ENCODE measurements at places on chromosomes 5 and 9. TPM values are rescaled to one million over a fixed set of nuclear protein-coding genes. Genes with fewer than 3 reads are reported as not detected.
A peak's percentile ranks its signal among the peaks of the same experiment; 100 is the strongest.

The POU5F2 gene
- polyA plus RNA-seq = 0.06 TPM

The PNPLA7 gene
- 3.9 TPM for polyA plus RNA-seq

- no peak for DNase-seq
Measured at GRCh38 chr5:73799401-73799972, 173.5 kb downstream of the ARHGEF28 start.

The FBP1 gene
- polyA plus RNA-seq = 66.0 TPM

- DNase-seq = no peak
Measured at GRCh38 chr5:144135113-144135762, 35.2 kb downstream of the YIPF5 start.

DNA sequence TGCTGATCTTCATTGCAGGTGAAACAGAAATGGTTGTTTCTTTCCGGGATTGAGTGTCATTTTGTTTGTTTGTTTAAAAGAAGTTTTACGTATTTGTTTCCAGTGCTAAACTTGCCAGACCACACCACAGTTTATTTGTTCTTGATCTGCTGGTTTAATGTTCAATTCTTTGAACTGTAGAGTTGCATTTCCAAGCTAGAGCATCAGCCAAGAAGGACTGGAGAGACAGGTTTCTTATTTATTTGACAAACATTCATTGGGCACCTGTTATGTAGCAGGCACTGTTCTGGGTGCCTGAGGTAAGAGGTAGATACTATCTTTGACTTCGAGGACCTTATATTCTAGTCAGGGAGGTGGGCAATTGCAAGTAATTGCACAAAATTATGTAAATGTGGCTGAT lies 45.0 kb downstream of the MCCC2 start:
- DNase-seq = no peak

The C5orf58 gene
- 0.11 TPM for polyA plus RNA-seq

The TPM2 gene
- polyA plus RNA-seq = 127 TPM

GRCh38 chr9:91421128-91421765 lies 2.4 kb downstream of the NFIL3 start:
- DNase-seq = peak; percentile 50

DNA sequence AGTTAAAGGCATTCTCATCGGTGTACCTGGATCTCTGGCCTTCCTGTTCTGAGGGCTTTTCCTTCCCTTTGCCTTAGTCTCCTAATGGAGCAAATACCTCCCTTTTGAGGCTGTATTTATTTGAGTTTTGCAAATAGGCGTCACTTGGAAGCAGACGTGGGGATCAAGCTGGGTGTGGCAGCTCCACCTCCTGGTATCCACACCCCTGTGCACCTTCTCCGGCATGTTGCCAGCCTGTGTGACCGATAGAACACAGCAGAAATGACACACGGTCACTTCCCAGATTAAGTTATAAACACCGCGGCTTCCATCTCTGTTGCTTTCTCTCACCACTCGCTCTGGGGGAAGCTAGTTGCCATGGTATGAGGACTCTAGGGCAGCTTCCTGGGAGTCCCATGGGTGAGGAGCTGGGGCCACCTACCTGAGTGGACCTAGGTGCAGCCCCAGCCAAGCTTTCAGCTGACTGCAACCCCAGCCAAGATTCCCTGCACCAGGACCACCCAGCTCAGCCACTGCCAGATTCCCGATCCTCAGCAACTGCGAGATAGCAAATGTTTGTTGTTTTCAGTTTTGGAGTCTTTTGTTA lies 214.4 kb upstream of the MVB12B start:
- no peak for DNase-seq

GRCh38 chr5:74261421-74261820 lies 379.1 kb downstream of the ENC1 start:
- no peak for DNase-seq

The SPRY4 gene
- polyA plus RNA-seq = 26.9 TPM

- DNase-seq = no peak
Measured at GRCh38 chr9:71662082-71662481, 106.2 kb downstream of the CEMIP2 start.

DNA sequence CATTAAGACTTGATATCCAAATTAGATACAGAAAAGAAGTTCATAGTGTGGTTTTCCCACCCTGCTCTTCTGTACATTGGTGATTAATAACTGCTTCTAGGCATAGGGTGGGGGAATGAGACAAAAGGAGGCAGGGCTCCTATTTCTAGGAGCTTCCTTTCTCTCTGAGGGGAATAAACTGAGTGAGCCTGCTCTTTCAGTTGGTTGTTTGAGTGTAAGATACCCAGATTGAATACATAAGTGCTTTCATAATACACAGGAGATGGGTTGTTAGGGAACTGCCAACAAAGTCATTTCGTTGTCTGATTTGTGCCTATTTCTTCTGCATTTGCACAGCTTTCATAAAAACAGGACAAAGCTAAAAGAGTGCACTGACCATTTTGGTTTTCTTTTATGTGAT lies 48.9 kb upstream of the TTC23L start:
- no peak for DNase-seq

GRCh38 chr5:115068239-115069086 lies 101.2 kb downstream of the TRIM36 start:
- no peak for DNase-seq

GRCh38 chr9:73423891-73424290 lies 272.2 kb downstream of the ANXA1 start:
- no peak for DNase-seq

The SH3TC2 gene
- polyA plus RNA-seq = 1.0 TPM

- DNase-seq = no peak
Measured at GRCh38 chr9:127504887-127505251, 53.6 kb downstream of the LRSAM1 start.

The PSD2 gene
- polyA plus RNA-seq = 2.8 TPM

- DNase-seq = peak; percentile 38
Measured at GRCh38 chr9:4740388-4740637, 689 bp downstream of the AK3 start.

- DNase-seq = no peak
Measured at GRCh38 chr9:92734931-92735635, 29.6 kb downstream of the BICD2 start.

DNA sequence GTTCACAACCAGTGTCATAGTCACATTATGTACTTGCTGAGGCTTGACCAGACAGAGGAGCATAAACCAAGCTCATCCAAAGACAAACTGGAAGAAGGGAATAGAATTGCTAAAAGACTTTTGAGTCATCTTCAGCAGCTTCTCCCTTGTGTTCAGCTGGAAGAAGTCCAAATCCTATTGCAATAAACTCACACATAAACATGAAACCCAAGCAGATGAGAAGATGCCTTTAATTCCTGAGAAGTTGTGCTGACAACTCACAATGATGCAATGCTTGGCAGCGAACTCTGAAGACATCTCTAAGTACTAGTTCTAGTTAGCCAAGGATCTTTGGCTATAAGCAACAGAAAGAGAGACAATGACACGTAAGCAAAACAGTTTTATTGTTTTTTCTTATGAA lies 642.1 kb downstream of the KCTD16 start:
- DNase-seq = no peak

The PCDHGA3 gene
- polyA plus RNA-seq = 1.6 TPM

GRCh38 chr9:130183133-130183762 lies 11.0 kb downstream of the NCS1 start:
- DNase-seq = peak; percentile 69

The IL31RA gene
- 0.11 TPM for polyA plus RNA-seq

- no peak for DNase-seq
Measured at GRCh38 chr5:127041571-127041970, 11.2 kb upstream of the MARCHF3 start.

The PCDHAC2 gene
- polyA plus RNA-seq = 0.69 TPM

GRCh38 chr9:35920051-35920620 lies 10.8 kb downstream of the SPAAR start:
- no peak for DNase-seq

The ZNG1A gene
- 83.0 TPM for polyA plus RNA-seq

GRCh38 chr5:88948746-88949600 lies 66.0 kb upstream of the MEF2C start:
- DNase-seq = no peak

GRCh38 chr9:18825656-18826170 lies 207.3 kb downstream of the SAXO1 start:
- no peak for DNase-seq

DNA sequence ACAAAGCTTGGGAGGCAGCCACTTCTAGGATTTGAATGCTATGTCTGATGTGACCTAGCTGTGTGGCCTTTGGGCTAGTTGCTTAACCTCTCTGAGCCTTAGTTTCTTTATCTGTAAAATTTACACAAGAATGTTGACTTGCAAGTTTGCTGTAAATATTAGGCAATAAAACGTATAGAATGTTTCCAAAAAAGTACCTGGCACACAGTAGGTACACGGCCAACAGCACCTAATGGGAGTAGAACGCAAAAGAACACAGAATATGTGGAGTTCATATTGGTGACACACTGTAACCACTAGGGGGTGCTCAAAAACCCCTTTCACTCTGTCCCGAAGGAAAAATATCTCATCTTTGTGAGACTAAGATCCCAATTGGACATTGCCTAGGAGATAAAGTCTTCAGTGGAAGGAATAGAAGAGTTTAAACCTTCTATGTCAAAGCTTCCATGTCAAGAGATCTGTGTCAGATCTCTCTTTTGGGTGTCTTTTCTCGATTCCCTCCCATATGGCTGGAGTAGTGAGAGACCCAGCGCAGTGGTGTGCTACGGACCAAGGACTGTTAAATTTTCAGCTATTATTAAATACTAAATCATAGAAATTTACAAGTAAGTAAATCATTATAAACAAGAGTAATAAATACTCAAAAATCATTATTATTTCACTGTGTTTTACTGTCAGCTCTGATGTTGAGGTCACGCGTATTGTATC lies 145.4 kb upstream of the RAD23B start:
- no peak for DNase-seq

DNA sequence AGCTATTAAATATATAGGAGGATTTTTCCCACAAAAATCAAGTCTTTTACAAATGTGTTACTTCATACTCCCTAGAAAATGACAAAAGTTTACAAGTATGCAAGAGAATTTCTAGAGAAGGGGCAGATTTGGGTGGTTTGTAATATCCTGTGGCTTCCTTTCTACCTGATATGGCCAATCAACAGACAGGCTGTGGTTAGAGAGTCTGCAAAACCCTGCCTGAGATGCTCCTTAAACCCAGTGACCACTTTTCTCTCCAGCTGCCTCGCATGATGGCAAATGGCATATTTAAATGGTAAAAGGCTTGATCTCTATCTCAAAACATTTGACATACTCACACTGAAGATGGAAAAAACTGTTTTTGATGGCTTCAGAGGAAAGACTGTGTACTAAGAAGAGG lies 550.1 kb upstream of the ZNF462 start:
- DNase-seq = no peak

DNA sequence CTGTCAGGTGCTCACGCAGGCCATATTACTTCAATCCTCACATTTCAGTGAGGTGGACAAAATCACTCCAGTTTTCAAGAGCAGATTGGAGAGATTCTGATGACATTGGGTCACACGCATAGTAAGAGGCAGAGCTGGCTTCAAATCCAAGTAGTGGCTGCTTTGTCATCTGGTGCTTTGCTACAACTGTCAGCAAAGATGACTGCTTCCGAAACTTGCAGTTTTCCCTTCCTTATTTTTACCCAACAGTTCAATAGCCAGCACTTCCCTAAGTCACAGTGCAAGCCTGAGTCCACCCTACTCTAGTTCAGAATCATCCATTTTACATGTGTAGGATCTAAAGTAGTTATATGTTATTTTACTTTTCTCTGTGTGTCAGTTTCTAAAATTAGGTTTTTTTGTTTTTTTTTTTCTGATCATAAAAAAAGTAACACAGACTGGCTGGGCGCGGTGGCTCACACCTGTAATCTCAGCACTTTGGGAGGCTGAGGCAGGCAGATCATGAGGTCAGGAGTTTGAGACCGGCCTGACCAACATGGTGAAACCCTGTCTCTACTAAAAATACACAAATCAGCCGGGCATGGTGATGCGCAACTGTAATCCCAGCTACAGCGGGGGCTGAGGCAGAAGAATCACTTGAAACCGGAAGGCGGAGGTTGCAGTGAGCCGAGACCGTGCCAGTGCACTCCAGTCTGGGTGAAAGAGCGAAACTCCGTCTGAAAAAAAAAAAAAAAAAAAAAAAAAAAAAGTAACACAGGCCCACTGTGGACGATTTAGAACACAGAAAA lies 49.6 kb downstream of the ANKDD1B start:
- no peak for DNase-seq

The TMEM171 gene
- polyA plus RNA-seq = 5.1 TPM

DNA sequence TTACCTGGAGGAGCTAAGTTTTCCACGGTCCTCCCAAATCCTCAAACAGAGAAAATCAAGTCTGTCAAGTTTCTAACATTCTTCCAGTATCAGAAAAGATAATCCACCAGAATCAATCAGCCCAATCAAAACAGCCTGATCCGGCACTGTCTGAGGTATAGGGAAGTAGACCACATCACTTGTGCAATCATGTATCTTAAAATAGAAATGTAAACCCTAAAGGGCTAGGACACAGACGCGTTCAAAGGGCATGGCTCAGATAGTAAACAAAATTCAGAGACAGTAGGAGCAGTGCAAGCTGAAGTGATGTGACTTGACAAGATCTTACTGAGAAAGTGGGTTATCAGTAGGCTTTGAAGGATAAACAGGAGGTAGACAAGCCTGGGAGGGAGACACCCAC lies 252.4 kb upstream of the DAPK1 start:
- DNase-seq = no peak

DNA sequence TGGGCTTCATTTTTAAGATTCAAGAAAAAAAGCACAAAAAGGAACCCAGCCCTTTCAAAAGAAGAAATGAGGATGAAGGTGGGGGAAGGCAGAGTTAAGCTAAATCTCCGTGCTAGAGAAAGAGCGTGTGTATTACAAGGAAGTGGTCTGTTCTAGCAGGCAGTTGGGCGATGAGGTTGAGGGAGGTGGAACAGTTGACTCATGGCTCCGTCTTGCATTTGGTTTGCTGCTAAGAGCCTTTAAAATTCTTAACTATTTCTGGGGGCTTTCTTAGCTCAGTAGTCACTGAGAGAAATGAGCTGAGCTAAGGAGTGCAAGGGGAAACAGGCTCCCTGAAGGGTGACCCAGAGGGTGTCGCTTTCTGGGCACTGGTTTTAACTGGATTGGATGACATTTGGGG lies 117.4 kb downstream of the GCNT1 start:
- DNase-seq = no peak

DNA sequence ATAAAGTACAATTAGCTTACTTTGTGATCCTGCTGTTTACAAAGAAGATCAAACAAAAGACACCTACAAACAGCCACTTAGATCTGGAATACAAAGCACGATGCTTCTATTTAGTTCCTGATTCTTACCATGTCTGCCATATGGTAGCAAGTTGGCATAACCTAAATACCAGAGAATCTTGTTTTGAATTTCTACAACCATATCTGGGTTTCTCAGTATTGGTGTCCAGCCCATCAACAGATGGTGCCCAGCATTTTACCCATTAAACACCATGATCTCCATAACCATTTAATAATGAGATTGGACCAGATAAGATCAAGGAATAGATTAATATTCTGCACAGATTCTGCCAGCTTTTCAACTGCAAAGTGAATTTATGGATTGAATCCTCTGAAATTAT lies 29.8 kb downstream of the SLC24A2 start:
- no peak for DNase-seq

GRCh38 chr5:171315925-171316257 lies 6.8 kb downstream of the TLX3 start:
- no peak for DNase-seq

DNA sequence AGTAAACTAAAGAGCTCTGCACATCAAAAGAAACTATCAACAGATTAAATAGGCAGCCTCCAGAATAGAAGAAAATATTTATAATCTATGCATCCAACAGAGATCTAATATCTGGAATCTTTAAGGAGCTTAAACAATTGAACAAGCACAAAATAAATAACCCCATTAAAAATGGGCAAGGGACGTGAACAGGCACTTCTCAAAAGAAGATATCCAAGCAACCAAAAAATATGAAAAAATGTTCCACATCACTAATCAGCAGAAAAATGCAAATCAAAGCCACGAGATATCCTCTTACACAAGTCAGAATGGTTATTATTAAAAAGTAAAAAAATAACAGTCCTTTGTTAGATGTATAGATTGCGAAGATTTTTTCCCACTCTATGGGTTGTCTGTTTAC lies 109.1 kb upstream of the TRPC7 start:
- no peak for DNase-seq

Measured in left renal cortex interstitium (tissue), 4 donors.